ENCODE measurements at places on chromosomes 2 and 18.

DNA sequence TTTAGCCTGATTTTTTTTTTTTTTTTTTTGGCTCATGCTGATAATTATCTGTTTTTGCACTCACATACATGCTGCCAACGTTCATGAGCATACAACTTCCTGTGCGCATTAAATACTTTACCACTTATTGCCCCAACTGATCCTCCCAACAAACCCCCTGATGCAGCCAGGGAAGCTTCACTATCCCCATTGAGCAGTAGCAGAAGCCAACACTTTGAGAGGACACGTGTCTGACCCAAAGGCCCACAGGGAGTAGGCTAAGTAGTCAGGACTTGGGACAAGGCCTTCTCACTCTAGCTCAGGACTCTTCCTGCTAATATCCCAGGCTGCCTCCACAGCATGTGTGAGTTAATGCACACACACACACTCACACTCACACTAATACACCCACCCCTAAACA, 36.2 kb upstream of the MAT2A start:
- no peak for DNase-seq

DNA sequence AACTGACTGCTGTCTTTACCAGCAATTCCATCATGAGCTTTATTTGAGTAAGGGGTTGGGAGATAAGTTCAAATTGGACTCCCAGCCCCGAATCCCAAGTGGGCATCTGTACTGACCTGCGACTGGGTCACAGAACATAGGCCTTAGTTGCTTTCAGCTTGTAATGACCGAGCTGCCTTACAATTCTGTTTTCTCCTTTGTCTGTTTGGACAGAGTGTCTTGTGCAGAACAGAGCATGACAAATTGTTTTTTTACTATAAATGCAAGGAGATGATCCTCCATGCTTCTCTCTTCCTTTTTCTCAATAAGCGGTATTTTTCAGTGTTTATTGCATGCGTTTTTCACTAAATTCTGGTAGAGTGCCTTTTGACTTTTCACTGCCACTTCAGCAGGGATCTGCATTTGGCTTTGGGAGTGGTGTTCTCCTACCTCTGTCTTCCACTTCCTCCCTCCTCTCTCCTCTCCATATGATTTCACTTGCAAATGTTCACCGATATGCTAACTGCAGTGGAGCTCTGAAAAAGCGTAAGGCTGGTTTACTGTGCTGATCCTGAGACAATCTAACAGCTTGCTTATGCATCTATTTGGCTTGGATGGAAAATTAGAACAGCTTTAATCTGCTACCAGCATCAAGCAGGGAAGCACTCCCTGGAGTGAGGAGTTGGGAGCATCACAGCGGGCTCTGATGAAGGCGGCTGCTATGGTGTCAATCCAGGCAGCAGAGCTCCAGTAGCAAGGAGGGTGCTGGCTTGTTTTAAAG, 158.8 kb upstream of the SMIM21 start:
- DNase-seq: no peak

DNA sequence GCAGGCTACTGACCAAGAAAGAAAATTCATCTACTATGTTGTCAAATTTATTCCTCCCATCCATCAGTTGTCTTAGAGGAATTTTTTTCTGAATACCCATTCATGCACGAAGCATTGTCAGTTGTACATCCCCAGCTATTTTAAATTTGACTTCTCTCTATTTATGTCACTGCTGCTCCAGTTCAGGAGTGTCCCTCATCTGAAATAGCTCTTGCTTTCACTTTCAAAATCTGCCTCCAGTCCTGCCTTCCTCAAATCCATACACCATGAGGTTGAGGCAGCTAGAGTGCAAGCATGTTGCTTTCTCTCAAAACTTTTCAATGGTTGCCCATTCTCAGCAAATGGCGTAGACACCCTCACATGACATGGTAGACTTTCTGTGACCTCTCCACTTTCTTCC, 335.4 kb upstream of the CDH2 start:
- no peak for DNase-seq

DNA sequence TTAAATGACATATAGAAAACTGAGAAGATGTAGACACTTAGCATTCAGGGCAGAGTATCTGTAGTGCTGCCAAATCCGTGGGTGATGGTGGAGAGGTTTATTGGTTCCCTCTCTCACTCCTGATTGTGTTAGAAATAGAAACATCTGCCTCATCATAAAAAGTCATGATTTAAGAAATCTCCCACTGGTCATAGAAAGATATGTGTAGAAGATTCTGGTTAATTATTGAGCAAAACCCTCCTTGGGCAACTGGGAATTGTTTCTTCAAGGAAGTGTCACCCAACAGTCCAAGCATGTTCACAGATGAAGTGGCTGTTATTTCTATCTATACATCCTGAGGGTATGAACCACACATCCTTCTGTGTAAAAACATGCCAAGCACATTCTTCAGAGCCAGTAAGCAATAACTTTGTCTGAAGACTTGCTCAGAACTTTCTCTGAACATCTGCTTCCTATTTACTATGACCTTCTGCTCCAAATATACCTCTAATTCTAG, 33.6 kb upstream of the CHRNA1 start:
- DNase-seq: no peak

- no peak for DNase-seq
These were observed 31.7 kb upstream of the ARL4C start for GRCh38 chr2:234528410-234529148.

GRCh38 chr2:200158647-200159356, 147.7 kb upstream of the SPATS2L start:
- no peak for DNase-seq

DNA sequence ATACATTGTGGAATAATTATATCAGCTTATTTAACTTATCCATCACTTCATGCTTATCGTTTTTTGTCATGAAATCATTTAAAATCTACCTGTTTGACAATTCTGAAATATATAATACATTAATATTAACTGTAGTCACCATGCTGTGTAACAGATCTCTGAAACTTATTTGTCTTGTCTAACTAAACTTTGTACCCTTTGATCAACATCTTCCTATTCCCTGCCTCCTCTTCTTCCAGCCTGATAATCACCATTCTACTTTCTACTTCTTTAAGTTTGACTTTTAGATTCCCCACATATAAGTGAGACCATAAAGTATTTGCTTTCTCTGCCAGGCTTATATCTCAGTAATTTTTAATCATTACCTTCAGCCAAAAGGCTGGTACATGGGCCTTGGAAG, 134.2 kb upstream of the LINC00305 start:
- no peak for DNase-seq

DNA sequence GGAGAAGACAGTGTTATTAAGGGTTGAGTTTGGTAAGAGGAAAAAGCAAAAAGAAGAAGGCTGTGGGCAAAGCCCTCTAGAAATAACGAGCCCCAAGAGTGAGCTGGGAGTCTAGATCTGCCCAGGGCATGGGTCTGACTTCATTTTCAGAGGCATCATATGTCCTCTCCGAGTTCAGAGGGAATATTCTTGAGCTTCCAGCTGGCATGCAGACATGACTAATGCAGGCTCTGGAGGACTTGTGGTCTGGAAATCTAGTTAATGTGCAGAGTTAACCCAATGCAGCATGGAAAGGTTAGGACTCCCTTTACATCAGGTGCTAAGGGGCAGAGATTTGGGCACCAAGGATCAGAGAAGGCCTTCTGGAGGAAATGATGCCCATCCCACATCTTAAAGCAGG, 7.3 kb downstream of the ACMSD start:
- peak; percentile 12 for DNase-seq

DNA sequence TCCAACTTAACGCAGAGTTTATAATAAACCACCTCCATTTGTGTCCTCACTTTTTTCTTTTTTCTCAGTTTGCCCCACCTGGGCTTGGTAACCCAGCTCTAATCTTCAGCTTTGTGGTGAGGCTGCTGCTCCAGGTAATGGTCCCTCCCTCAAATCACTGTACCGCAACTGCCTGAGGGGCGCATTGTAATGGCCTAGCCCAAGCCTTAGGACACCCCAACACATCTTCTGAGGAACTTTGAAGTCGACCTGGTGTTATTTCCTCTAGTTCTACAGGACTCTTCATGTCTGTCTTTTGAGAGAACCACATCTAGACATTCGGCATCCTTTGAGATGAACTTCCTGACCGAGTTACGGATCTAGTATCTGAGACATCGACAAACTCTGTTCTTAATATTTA, 99.7 kb downstream of the PLEKHM3 start:
- no peak for DNase-seq

- DNase-seq: no peak
These were observed 120.8 kb upstream of the ERBB4 start for GRCh38 chr2:212659441-212659840.

- no peak for DNase-seq
These were observed 3.5 kb downstream of the LOXL3 start for GRCh38 chr2:74550231-74550630.

GRCh38 chr2:73856214-73856613, 27.5 kb downstream of the STAMBP start:
- no peak for DNase-seq

DNA sequence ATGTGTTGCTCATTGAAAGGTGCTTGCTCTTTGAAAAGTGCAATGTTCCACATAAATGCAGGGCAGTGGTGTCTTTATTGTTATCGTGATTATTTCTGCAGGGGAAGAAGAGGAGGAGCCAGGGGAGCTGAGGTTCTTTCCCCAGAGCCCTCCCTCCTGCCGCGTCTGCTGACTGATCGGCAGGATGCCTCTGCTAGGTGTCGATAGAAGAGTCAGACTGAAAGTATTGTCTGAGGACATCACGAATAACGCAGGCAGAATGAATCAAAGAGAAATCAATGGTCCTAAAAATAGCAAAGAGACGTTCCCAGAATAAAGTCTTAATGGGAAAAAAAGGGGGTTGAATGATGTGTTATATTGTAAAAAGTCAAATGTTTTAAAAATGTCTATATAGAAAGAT, 47.4 kb upstream of the SIX3 start:
- DNase-seq: no peak

DNA sequence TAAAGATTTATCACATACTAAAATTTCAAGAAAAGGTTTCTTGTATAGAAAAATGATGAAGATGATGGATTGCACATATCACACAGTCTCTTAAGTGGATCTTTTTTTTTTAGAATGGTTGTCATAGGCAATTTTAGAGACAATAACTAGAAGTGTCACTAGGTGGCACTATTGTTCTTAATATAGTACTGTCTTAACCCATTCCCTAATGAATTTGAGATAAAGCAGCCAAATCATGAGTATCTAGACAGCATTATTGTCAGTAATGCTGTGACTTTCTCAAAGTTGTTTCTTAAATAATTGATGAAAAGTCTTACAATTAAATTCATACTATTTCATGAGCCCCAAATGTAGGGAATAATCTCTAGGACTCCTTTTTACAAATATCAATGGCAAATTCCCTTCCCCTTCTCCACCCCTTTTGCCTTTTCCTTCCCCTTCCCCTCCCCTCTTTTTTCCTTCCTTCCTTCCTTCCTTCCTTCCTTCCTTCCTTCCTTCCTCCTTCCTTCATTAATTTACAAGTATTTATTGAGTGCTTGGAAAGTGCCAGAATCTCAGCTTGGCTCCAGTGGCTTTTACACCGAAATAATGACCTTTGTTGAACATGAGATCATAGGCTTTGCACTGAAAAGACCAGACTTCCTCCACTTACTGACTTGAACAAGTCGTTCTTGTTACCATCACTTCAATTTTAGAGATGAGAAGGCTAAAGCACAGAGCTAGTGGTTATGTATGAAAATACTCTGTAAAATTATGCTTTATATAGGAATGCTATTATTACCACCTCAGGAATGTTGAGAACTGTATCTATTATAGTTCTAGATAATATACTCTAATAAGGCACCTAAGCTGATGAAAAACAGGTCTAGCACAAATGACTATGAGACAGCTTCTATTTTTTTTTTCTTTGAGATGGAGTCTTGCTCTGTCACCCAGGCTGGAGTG, 19.8 kb downstream of the MYL12B start:
- DNase-seq: peak; percentile 53

- no peak for DNase-seq
These were observed 252.0 kb downstream of the DYSF start for GRCh38 chr2:71705171-71705960.

DNA sequence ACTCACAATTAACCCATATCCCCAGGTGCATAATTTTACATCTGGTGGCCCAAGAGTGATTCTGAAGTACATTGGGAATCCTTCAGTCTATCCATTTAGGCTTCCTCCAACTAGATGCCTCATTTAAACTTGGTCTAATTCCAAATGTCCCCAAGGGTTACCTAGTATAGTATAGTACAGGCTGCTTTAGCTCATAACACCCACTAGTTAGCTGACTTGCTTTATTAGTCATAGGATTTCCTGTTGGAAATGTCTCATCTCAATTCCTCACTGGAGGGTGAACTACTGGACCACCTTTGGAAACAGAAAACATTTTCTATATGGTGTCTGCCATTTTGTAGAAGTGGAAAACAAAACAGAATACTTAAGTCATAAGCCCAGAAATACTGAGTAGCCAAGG, 202.5 kb upstream of the SESTD1 start:
- peak; percentile 17 for DNase-seq

DNA sequence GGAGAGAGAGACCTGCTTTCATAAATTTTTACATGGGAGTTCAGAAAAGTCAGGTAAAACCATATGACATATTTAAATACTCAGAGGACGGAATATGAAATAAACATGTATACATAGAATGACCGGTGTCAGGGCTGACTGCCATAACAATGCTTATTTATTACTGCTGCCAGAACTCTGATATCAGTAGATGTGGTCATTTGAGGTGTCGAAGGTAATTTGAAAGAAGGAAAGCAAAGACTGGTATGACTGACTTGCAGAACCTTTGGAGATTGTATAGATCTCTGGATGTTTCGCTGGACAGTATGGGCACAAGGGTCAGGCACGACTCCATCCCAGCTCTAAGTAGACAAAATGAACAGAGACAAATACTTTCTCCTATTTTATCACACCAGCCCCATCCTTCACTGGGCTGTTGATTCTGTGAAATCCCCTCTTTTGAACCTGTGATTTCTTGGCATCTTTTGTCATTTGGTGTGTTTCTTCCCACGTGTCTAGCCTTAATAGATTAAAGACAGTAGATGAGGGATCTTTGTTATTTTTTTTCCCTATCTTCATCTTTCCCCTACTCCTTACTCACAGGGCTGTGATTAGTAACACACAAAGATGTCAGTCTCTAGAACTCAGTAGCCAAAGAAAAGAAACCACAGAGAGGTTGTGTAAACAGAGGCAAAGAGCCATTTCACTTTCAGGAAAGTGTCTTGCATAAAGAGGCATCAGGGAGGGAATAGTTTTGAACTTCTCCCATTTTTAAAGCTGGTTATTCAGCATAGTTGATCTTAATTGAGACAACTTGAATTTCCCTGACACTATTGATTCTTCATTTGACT, 61.6 kb downstream of the ICOS start:
- no peak for DNase-seq

DNA sequence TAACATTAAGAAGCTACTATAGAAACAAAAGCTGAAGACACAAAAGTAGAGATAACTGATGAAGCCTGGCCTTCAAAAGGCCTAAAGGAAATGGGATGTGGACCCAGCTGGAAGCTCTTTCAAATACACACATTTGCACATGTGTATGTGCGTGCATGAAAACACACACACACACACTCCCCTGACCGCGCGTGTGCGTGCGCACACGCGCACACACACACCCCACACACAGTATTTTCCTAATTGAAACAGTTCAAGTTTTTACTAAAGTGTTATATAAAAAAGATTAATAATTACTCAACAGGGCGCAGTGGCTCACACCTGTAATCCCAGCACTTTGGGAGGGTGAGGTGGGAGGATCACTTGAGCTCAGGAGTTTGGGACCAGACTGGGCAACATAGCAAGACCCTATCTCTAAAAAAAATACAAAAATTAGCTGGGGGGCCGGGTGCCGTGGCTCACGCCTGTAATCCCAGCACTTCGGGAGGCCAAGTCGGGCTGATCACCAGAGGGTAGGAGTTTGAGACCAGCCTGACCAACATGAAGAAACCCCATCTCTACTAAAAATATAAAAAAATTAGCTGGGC, 111.5 kb downstream of the PLEKHM3 start:
- DNase-seq: no peak

- DNase-seq: no peak
These were observed 116.0 kb downstream of the DTNB start for GRCh38 chr2:25557179-25558036.
